ENCODE measurements at places on chromosomes 13 and 19.

GRCh38 chr13:30666113-30666512, 48.4 kb downstream of the USPL1 start:
- DNase-seq, result no peak

GRCh38 chr13:80413611-80414010, 72.7 kb upstream of the SPRY2 start:
- no peak for DNase-seq

GRCh38 chr13:98877936-98878335, 99.9 kb downstream of the DOCK9 start:
- DNase-seq, result no peak

DNA sequence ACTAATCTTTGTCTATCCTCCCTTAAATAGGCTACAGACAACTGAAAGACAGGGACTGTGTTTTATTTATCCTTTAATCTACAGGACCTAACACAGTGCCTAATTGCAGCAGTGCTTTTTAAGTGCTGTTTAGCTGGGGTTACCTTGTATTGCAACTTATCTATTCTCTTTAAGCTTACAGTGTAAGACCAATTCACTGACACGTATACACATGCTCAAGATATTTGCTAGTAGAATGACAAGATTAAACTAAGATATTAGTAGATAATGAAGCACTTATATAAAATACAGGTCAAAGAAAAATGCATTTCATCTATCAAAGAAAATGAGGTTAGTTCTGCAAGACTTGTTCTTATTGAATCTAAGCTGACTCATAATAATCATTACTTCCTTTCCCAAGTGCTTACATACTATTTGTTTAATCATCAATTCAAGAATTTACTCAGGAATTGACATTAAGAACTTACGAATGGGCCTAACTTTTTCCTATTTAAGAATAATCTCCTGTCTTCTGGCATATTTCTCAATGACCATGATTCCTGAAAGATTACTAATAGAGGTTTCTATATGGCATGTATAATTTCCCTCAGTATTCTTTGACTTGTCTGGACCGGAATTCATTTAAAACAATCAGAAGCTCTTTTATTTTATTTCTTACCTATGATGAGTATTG, 75.8 kb upstream of the MAB21L1 start:
- no peak for DNase-seq

Measured in HAP-1 (cell line).